ENCODE measurements at places on chromosomes 11 and 22.

DNA sequence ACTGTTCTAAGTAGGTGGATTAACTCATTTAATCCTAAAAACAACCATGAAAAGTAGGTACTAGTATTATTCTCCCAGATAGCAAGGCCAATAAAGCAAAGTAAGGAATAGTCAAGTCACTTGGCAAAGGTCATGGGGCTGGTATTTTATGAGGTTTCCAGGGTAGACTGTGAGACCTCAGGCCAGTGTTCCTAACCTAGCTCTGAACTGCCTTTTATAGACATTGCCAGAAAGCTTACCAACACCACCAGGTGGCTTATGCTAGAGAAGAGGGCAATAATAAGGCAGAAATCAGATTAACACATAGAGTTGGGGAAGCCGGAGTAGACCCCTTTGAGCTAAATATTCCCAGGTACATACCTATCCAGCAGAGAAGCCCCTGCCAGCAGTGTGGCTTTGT, 490.9 kb upstream of the TENM4 start:
- no peak for DNase-seq

GRCh38 chr11:67345247-67345919, 8.0 kb downstream of the POLD4 start:
- no peak for DNase-seq

DNA sequence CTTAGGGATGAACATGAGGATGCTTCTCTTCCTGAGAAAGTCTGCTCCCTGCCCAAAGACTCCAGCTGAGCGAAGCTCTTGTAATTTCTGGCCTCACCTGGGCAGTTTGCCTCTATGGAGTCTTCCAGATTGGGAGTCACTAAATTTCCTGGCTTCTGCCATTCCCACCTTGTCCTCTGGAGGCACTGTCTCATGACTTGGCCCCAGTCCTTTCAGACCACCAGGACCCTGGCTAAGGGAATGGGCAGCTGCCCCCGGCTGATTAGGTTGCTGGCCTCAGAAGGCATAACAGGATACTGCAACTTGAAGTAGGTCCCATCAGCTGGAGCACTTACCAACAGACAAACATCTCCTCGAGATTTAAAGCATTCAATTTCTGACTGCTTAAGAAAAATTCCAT, 128.1 kb upstream of the SPON1 start:
- no peak for DNase-seq

DNA sequence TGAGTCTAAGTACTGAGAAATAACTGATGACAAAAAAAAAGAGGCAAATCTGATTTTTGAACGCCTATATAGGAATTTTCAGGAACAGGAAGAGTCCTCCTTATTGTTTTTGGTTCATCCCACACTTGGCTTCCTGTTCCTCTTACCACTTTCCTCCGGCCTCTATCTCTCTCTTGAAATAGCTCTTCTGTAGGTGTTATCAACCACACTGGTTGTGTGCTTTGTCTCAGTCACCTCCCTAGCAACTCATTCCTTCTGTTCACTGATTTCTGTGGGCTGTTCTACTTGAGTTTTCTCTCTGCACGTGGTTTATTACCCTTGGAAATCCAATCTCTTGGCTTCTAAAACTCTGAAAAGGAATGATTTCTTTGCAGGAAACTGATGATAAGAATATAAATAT, 78.7 kb upstream of the C11orf87 start:
- no peak for DNase-seq

- no peak for DNase-seq
Measured at GRCh38 chr22:40703736-40704135, 24.5 kb downstream of the MCHR1 start.

DNA sequence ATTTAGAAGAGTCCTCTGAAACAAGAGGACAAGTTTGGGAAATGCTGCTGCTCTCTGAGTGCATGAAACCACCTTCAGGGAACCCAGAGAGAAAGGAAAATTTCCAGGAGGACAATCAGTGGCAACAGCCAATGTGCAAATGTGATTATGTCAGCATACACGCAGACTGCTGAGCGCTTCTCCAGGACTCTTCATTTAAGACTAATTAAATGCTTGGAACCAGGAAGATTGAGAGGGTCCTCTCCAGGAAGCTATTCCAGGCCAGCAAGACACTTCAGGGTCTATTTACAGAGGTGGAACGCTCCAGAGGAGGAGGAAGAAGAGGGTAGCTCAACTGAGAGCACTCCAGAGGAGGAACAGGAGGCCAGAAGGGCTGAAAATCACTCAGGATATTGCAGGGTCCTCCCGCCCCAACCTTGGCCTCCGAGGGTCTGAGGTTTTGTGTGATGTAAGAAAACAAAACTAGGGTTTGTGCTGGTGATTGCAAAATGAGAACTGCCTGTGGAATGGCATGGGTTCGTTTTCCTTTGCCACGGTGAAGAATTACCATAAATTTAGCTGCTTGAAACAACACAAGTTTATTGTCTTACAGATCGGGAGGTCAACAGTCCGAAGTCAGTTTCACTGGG, 14.1 kb upstream of the HTR3A start:
- no peak for DNase-seq

DNA sequence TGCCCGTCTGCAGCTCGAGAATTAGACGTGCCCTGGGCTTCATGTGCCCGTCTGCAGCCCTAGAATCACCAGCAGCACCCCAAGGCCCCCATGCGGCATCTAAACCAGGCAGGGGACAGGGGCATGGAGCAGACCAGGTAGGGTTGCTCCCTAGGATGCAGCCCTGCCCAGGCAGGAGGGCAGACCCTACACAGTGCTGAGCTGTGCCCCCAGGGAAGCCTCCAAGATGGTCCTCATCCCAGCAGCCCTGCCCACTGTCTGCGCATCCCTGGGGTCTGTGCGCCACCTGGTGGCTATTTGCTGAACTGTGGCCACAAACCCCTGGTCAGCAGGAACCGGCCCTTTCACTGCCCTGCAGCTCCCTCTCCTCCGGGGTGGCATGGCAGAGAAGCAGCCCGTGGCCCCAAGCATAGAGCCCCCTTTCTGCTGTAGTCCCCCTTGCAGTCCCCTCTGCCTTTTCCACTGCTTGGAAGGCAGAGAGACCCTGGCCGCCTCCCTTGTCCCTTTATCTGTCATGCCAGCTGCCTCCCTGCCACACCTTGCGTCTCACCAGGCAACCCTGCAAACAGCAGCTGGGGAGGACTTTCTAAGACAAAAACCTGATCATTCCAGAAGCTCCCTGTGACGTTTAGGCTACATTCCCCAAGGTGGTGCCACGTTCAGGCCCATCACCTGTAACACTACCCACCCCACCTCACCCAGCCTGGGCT, 86.6 kb downstream of the KCNQ1 start:
- DNase-seq = peak; percentile 22

Data from occipital lobe (tissue), 3 donors.